ENCODE measurements at places on chromosomes 7 and 10.
A peak's percentile ranks its signal among the peaks of the same experiment; 100 is the strongest.

- DNase-seq = no peak
These were observed 18.8 kb downstream of the CAMK2B start for GRCh38 chr7:44306606-44307005.

DNA sequence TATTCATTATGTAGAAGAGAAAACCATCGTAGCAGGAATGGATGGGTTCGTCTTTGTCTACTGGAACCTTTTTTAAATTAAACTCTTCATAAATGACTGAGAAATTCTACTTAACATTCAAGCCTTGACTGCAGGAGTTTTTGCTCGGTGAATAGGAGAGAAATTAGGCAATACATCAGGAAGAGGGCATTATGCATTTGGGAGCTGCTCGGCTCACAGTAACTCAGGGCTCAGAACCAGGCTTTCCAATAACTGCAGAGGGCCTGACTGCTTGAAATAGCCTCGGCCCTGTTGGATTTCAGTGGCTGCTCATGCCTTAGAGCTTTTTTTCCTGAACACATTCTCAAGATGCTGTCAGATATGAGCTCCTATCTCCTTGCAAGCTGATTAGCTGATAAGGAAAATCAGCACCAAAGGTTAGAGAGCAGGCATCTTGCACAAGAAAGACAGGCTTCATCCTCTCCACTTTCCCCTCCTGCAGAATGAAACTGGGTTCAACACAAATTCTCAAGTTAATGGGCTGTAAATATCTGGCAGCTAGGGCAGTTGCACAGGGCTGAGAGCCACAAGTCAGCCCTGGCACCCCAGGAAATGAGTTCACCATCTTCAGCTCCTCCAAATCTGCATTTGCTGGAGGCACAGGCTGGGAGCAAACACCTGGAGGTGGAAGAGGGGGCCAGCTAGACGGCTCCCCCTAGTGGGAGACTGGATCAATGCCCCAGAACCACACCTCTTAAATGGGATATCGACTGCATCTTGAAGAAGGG is 24.3 kb downstream of the TECTB start:
- DNase-seq = peak; percentile 7

DNA sequence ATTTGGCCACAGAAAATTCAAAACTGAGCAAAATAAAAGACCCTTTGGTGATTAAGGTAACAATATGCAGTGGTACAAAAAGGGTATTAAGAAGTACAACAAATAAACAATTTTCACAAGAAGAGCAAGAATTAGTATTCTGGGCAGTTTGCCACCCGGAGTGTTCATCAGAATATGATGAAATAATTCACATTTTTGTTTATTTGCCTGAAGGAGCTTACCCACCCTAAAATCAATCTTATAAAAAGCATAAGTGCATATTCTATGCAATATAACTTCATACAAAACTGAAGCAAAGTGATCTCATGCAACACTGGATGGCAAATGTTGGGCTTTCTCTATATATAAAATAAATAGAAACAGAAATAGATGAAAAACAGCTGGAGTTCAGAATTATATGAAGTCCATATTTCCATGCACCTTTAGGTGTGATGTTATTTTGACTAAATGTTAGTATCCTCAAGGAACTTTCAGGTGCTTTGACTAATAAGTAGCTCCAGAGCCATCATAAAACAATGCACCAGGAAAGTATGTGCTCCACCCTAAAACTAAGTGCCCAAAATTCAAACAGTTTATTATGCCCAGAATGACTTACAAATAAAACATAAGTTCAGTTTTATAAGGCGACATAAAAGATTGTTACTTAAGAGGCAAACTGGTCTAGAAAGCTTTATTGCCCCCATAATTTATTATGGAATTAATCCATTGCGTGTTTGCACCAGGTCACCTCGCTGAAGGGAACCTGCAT is 474.3 kb downstream of the SEMA3D start:
- no peak for DNase-seq

GRCh38 chr10:122490786-122491680 is 29.7 kb downstream of the HTRA1 start:
- DNase-seq = no peak

- DNase-seq = peak; percentile 75
These were observed 105.5 kb downstream of the KCNMA1 start for GRCh38 chr10:77532068-77532467.

GRCh38 chr7:139231513-139232376 is 708 bp downstream of the UBN2 start:
- DNase-seq = no peak

DNA sequence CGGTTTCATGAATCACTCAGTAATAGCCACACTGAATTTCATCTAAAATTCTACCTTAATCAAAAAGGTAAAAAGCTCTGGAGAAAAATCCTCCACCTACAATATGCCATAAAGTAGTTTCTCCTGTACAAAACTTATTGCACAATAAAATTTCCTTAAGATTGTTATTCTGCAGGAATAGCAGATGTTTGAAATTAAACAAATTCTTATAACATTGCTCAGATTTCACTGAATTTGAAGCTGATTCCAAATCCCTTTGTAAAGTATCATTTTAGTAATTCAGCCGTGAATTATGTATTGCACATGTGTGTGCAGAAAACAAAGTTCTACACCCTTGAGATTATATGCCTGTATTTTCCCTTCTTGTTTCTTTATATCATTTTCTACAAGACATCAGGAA is 123.8 kb downstream of the AMPH start:
- no peak for DNase-seq

- DNase-seq = no peak
These were observed 146.3 kb downstream of the PRKAG2 start for GRCh38 chr7:151730591-151730990.

DNA sequence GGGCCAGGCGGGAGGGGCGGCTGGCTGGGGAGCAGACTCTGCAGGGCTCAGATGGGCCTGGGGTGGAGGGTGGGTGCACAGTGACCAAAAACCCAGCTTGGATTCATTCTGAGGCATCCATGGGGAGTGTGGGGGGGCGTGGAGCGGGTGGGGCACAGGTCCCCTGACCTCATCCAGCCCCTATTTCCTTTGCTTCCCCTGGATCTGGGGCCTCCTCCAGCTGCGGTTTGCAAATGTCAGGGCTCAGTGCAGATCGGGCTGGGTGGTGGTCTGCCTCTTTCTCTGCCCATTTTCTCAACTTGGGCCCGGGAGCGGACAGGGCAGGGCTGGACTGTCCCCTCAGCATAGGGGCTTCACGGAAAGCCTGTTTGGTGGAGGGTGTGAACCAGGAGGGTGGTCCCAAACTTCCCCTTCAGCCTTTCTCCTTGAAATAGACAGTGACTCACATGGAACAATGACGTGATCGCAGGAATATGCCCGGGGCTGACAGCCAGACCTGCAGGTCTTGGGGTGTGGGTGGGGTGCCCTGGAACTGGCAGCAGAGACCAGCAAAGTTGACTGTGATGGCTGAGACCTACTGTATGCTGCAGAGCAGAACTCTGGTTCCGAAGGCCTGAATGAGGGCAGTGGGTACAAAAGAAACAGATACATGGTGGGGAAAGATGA is 72.9 kb upstream of the PODXL start:
- no peak for DNase-seq

DNA sequence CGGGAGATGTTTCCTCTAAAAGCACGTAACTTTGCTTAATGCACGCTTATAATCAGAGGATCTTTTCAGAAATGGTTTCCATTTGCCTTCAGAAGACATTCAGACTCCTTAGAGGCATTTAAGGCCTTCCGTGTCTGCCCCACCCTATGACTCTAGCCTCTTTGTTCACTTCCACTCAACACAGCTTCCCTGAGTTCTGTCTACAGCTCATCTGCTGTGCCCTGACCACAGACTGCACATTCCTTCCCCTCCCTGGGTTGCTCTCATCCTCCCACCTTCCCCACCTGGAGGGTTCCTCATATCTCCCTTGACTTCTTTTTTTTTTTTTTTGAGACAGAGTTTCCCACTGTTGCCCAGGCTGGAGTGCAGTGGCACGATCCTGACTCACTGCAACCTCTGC is 16.6 kb downstream of the FBH1 start:
- no peak for DNase-seq

- no peak for DNase-seq
These were observed 16.7 kb downstream of the AQP1 start for GRCh38 chr7:30928254-30928872.

DNA sequence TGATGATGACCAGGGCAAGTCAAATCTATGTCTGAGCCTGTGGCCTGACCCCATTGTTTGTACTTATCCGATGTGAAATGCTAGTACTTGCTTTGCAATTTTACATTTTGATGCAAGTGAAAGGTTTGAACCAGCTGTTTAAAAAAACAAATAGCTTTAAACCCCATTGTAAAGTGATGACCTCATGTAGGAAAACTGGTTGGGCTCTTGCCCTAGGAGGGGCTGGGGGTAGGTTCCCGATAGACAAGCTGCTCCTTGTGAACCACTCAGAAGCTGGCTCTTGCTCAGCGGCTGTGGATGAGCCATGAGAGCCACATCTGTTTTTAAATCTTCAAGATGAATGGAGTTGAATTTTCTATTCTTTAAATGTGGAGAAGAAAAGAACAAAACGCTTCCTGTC is 185.3 kb downstream of the WDR11 start:
- DNase-seq = no peak

DNA sequence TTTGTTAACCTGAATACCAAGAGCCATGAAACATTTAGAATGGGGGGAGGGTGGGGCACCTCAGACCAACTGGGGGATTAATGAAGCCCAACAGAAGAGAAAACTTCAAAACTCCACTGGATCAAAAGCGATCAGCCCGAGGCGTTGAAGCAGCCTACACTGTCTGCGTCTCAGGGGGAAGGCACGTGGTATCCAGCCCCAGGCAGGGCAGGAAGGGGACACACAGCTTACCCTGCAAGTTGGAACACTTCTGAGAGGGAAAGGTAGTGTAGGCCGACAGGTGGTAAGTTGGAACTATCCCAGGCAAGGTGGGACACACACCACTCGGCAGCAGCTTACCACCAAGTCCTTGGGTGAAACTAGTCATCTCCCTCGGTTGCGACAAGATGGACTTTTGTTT is 102.9 kb downstream of the TAX1BP1 start:
- no peak for DNase-seq

DNA sequence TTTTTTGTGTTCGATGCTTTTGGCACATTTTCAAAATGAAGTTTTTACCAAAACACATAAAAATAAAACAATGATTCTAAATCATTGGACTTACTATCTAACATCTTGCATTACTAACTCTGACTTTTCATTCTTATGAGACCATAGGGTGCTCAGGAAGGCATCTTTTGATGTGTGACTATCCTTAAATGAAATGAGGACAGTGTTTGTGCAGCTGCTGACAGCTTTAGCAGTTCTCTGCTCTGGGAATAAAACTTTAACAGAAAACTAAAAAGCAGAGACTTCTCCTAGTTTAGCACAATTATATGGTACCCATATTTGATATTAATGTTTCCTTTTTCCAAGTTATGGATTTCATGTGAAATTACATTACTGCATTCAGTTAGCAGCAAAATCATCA is 471.6 kb downstream of the ARL4A start:
- DNase-seq = no peak

DNA sequence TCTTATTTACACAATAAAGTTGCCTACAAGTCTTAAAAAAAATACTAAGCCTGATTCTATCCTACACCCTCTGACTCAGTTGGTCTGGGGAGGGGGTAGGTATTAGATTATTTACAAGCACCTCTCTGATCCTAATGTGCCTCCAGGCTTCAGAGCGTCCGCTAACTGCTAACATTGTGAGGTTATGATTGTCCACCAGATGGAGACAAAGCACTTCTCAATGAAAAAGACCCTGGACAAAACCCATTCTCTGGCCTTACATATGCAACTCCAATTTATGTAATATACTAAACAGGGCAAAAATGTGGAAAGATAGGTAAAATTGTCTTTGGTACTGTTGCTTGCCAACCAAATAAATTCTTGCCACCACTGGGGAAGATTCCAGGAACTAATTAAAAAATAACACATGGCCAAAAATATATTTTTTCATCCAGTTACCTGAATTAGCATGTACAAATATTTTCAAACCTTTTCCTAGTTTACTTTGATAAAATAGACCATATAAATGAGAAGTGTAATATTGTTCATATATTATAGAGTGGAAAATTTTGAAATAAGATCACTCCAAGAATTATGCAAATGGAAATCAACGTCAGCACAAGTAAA is 92.4 kb downstream of the KIF20B start:
- DNase-seq = peak; percentile 7

GRCh38 chr7:94314413-94315410 is 80.0 kb upstream of the COL1A2 start:
- DNase-seq = no peak
